ENCODE measurements at places on chromosomes 13 and 19. TPM values are rescaled to one million over a fixed set of nuclear protein-coding genes. Genes with fewer than 3 reads are reported as not detected.
A peak's percentile ranks its signal among the peaks of the same experiment; 100 is the strongest.

The ZSCAN4 gene
- not detected for total RNA-seq

GRCh38 chr19:51417107-51417809, at the start of gene SIGLEC10:
TSS of gene SIGLEC10 (minus strand) at chr19:51417642. CDS start at chr19:51417581, 61 bp downstream.
- DNase-seq, result no peak

GRCh38 chr13:76622315-76623040, 263.7 kb downstream of the KCTD12 start:
- DNase-seq, result no peak

The PROSER1 gene
- 26.3 TPM for total RNA-seq

DNA sequence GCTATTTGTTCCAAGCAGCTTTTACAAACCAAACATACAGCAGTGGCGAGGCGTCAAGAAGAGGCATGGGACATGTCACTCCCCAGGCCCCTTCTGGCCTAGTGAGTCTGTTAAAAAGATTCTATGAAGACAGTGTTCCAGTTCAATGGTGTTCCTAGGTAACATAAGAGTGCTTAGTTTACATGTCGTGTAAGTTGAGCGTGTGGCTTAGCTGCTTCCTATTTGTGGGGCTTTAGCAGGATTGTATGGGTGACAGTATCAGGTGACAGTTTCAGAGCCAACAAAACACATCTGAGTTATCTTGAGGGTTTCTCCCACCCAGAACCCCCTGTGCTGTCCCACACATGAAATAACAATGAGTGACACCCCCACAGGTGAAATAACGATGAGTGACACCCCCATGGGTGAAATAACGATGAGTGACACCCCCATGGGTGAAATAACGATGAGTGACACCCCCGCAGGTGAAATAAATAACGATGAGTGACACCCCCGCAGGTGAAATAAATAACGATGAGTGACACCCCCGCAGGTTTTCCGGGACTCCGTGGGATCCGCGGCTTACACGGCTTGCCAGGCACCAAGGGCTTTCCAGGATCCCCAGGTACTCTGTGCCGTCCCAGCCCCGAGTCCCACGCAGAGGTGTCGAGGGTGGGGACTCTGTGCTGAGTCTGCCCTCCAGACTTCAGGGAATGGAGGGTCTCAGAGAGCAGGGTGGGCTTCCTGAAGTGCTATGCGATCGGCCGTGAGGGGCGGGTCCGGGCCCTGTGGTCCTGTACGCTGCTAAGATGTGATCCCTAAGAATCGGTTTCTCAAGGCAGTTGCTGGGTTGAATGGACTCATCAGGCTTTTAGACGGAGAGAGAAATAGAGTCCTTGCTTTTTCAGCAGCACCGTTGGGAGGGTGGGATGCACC, 68.6 kb downstream of the RAB20 start:
- DNase-seq, result peak; percentile 50

The ZNF17 gene
- total RNA-seq, result 17.7 TPM

GRCh38 chr19:8403098-8403819, 9.8 kb upstream of the MARCHF2 start:
- DNase-seq, result no peak

DNA sequence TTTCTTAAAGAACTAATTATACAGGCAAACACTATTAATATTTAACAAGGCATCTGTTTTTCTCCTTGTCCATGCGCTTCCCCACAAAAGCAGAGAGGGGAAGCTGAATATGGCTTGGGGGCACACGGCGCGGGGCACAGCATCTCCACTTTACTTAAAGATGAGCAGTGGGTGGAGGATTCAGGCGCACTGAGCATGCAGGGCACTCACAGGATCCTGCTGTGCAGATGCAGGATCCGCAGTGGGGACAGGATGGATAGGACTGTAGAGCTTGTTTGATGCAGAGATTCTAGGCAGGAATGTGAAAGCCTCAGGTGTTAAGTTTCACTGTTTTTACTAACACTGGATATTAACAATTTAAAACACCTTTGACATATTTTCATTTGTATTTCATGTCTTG, 43.3 kb downstream of the ATP11A start:
- DNase-seq, result no peak

GRCh38 chr13:40261336-40261735, 405.1 kb downstream of the FOXO1 start:
- DNase-seq, result no peak

DNA sequence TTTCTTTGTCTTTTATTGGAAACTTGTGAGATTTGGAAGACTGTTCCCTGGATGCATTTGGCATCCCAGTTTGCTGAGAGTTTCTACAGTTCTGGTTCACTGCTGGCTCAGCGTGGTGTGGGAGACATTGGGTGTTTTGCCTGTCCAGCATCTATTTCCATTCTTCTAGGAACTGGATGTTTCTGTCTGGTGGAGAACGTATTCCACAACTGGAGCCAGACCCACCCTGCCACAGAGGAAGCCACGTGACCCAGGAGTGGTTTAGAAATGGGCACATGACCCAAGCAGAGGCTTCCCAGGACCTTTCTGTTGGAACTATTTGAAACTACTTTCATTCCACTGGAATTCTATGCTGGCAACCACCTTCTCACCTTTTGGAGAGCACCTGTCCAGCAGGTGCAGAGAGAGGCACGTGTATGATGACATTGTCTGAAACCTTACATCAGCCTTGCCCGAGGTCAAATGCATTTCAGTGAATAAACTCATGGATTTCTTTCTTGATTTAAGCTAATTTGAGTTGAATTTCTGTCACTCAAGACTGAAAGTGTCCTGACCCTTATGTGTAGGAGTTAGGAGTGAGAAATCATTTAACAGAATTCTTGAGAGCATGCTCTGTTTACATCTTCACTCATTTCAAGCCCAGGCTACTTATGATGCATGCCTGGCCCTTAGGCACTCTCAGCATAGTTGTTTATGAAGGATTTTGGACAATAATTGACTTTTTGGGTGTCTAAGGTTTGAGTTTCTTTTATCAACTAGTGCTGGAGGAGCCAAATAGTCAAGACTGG, 121.8 kb downstream of the AKAP11 start:
- no peak for DNase-seq

The TNNT1 gene
- total RNA-seq, result not detected

DNA sequence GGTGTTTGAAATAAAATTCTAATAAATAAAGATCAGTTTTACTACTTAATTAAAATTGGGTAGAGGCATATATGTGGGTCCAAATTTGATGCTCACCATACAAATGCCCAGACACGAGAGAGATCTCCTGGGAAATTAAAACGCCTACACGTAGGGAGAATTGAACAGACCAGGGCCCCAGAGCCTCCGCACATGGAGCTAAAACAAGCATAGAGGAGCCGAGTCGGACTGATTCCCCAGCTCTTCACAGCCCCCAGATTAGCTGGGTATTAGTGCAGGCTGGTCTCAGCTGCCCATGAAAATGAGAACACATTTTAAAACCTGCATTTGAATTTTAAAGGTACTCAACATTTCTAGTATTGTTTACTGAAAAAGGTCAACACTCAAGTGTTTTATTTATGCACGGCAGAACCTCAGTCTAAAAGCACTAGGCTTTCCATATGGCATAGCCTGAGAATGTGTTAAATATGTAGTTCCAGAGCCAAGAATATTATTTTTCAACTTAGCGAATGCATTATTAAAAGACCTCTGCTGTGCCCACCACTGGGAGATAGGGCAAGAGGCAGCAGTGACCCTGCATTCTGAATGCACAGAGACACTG, 344.8 kb downstream of the ENOX1 start:
- no peak for DNase-seq

DNA sequence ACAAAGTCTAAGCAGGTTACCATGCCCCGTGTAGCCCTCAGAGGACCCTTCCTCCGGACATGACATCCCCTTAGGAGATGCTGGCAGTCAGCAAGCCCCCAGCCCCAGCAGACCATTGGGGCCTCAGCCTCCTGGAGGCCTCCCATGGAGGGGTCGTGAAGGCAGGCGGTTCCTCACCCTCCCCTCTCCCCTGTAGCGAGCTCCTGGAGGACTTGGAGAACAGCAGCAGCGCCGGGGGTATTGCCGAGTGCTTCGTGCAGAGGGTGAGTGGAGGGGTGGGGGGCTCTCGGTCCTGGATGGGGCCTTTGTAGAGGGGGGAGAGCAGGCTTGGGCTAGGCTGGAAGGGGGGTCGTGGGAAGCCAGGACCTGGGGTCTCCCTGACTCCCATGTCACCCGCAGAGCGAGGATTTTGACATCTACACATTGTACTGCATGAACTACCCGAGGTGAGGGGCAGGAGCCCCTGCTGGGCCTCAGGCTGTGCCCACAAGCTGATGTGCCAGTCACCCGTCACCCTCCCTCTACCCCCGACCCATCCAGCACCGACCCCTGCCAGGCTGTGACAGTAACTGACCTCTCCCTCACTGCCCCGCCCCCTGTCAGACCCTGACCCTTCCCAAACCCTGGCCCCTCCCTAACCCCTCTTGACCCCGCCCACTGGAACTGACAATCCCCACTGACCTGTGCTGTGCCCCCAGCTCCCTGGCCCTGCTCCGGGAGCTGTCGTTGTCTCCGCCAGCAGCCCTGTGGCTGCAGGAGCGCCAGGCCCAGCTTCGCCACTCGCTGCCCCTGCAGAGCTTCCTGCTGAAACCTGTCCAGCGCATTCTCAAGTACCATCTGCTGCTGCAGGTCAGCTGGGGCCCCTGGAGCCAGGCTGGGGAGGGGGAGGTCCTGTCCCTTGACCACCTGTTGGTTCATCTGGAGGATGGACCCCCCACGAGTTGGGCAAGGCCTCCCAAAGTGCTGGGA, 4.0 kb downstream of the PLEKHG2 start:
- DNase-seq, result no peak

The KLHL1 gene
- not detected for total RNA-seq

The PRR19 gene
- total RNA-seq, result 0.47 TPM

GRCh38 chr13:61138857-61139256, 276.8 kb downstream of the PCDH20 start:
- DNase-seq, result no peak

GRCh38 chr13:79522583-79522982, 41.6 kb downstream of the NDFIP2 start:
- DNase-seq, result no peak

GRCh38 chr19:38233740-38234251, 9.8 kb upstream of the DPF1 start:
- DNase-seq, result peak; percentile 78

GRCh38 chr13:30477346-30478195, 11.8 kb upstream of the HMGB1 start:
- DNase-seq, result no peak

DNA sequence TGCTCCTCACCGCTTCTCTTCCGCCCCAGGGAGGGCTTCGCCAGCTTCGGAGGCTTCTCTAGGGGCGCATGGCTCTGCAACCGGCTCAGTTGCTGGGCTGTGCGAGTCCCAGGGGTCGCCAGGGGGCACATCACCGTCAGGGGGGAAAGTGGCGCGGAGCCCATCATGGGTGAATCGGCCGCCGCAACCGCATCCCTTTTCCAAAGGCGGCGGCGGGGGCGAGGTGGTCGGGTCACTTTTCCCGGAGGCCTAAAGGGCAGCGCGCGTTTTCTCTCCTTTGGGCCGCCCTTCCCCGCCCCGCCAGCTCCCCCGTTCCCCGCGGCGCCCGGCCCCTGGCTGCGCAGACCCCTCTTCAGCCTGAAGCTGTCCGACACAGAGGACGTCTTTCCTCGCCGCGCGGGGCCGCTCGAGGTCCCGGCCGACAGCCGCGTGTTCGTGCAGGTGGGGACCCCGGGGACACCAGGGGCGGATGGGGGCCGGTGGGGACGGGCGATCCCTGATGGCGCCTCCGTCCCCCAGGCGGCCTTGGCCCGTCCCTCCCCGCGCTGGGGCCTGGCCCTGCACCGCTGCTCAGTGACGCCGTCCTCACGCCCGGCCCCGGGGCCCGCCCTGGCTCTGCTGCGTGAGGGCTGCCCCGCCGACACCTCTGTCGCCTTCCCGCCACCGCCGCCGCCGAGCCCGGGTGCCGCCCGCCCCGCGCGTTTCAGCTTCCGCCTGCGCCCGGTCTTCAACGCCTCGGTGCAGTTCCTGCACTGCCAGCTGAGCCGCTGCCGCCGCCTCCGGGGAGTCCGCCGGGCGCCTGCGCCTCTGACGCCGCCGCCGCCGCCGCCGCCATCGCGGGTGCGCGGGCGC, 1.7 kb downstream of the TGFBR3L start:
- DNase-seq, result no peak

DNA sequence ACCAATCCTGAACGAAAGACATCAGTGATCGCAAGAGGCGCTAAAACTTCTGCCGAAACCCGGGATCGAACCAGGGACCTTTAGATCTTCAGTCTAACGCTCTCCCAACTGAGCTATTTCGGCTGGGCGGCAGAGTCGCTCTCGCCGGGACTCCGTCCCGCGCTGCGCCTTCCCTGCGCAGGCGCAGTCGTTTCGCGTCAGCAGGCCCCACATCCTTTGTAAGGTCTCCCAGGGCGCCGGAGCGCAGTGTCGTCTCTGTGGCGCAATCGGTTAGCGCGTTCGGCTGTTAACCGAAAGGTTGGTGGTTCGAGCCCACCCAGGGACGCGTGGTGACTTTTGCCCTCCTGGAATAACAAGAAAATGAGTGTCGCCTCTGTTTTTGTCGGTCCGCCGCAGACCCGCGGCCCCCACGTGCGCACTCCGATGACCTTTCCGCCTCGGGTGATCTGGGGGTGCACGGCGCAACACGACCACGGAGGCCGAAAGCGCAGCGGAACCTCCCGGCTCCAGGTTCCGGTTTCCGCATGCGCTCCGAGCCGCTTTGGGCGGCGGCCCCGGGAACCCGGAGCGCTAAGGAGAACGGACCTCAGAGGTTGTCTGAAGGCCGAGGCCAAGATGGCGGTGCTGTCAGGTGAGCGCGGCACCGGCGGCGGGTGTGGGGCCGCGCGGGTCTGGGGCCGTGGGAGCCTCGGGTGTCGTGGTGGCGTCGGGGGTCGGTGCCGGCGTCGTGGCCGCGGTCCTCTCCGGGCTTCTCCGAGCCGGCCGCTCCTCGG, at the start of gene NDUFS7:
Gene NDUFS7, plus strand, starts transcription at position 596 of the 773 bp plus-strand sequence. Its CDS starts 20 bp downstream, at position 616.
- DNase-seq, result peak; percentile 92

GRCh38 chr19:54248016-54248601, 5.5 kb upstream of the LILRA6 start:
- no peak for DNase-seq
